ENCODE measurements at places on chromosomes 6 and 20.

- no peak for DNase-seq
Measured at GRCh38 chr6:45857827-45858226, 157.8 kb downstream of the CLIC5 start.

GRCh38 chr6:85460921-85461797 lies 11.3 kb downstream of the NT5E start:
- DNase-seq: no peak

DNA sequence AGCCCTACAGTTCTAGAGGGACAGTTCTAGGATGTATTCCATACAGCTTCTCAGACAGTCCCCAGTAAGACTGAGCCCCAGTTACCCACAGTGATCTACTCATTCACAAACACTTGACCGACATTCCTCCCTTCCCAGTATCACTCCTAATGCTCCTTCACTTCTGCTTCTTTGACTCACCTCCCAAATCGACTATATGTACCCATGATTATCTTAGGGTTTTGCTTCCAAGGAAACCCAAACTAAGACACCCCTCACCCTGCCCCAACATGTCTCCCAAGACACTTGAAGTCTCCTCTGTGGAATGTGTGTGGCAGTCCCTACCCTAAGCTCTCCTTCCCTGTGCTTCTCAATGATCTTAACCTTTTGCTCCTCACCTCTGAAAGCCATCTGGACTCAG lies 23.6 kb upstream of the TGM6 start:
- DNase-seq: no peak

GRCh38 chr6:53399027-53399344 lies 50.2 kb upstream of the ELOVL5 start:
- no peak for DNase-seq

- no peak for DNase-seq
Measured at GRCh38 chr6:441126-441920, 49.8 kb downstream of the IRF4 start.

DNA sequence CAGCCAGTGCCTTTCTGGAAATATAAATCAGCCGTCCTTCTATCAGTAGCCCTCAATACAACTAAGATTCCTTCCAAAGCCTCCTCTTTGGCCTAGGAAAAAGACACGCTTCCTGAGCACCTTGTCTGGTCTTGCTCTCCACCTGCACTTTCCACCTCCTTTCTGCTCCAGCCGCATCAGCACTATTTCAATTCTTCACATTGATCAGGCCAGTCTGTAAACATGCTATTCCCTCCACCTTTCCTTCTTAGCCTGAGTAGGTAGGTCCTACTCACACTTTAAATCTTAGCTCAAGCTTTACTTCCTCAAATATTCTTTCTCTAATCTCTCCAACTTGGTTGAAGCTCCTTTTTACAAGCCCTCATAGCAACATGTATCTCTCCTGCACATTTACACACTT lies 11.4 kb downstream of the RANBP9 start:
- no peak for DNase-seq

DNA sequence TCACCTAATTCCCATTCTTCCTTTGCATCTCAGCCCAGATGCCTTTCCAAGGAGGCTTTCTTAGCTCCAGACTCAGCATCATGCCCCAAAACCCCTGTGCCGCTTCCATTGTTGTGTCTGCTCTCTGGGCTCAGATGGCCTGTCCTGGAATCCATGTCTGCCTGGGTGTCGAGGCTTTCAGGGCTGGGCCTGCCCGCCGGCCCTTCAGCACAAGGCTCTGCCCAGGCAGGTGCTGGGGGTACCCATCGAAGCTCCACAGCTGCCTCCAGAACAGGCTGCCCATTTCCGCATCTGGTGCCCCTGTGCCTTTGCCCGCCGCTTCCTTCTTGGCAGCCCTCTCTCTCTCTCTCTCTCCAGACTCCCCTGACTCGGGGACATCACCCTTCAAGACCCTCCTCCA lies 1.2 kb downstream of the CPXM1 start:
- no peak for DNase-seq

DNA sequence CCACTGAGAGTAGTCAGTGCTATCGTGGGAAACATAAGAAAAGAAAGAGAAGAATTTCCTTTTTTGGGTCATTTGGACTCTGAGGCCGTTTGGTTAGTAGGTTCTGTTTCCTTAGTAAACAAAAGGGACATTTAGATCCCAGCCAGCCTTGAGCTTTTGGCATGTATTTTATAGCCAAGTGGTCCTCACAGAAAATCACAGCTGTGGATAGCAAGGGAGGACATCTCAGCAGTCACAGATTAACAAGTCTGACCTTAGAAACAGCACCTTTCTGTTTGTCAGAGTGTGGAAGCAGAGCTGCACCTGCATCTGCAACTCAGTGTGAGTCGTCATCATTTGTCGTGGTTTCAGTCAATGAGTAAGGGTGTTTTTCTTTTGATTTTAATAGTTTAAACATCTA lies 40.5 kb downstream of the FAM120B start:
- DNase-seq: no peak

DNA sequence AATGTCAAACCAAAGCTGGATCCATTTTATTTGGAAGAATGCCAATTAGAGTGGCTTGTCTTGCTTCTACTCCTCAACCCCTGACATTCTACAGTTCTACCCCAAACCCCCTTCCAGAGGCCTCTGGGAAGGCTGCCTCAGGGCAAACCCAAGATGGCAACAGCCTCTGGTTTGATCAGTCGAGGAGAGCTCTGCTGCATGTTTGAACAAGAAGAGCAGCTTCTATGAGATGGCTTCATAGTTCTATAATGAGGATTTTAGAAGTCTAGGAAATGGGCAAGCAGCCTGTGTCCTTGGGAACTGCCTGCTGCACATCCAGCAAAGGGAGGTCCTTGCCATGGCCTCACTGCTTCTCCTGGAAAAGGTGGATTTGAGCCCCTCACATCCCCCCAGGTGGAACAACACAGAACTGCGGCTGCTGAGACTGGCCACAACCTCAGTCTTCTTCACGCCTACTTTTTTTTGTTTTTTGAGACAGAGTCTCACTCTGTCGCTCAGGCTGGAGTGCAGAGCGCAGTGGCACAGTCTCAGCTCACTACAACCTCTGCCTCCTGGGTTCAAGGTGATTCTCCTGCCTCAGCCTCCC lies 37.9 kb downstream of the ZC3H12D start:
- no peak for DNase-seq

DNA sequence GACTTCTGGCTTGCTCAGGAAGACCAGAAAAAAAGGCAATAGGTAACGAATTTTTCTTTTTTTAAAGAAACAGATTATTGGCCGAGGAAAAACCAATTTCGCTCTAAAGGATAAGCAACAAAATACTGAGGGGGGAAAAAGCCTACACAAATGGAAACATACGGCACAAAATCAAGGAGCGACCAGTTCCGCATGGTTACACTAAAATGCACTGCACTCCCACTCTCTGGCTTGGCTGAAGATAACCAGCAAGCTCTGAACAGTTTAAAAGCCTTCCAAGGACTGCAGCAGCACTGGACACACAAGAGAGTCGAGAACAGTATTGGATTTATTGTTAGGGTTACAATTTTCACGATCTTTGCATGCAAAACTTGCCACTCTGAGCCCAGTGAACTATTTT lies 881 bp upstream of the MAP7 start:
- no peak for DNase-seq

- no peak for DNase-seq
Measured at GRCh38 chr6:68427630-68428029, 207.5 kb upstream of the ADGRB3 start.

- no peak for DNase-seq
Measured at GRCh38 chr20:48526936-48527335, 300.9 kb downstream of the PREX1 start.

- DNase-seq: no peak
Measured at GRCh38 chr6:36418558-36418957, 24.1 kb downstream of the PXT1 start.

DNA sequence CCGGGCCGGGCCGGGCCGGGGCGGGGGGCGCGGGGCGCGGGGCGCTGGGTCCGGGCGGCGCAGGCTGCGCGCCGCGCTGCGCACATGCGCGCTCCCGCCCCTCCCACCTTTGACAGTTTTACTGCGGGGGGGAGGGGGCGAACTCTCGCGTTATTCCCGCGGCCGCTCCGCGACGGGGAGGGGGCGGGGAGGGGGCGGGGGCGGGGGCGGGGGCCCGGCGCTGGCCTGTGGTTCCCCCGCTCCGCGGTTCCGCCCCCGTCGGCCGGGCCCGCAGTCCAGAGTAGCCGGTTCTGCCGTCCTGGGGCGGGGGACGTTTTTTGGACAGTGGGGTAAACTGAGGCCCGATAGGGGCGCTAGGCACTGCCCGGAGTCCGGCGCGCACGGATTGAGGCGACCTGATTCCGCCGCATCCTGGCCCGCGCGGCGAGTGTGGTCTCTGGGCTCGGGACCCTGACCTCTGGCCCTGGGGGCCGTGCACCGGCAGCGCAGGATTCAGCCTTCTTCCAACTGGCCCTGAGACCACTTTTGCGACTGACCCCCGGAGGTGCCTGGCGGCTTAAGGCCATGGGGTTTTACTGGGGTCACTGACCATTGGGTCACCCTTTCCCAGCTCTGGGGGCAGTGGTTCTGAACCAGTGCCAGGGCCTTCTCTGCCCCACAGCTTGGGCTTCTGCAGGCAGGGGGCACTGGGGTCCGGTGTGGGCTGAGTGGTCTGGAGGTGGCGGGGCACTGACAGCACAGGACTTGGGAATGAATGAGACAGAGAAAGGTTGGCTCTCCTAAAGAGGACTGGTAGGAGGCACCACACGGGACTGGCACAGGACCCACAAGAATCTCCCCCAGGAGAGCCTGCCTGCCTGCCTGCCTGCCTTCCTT lies at the start of gene ZNF512B:
Gene ZNF512B, minus strand, starts transcription at position 93 of the 876 bp plus-strand sequence. CDS start 1,980 bp downstream, outside the sequence.
- no peak for DNase-seq

- peak; percentile 89 for DNase-seq
Measured at GRCh38 chr20:59645761-59646171, 41.4 kb downstream of the PHACTR3 start.

DNA sequence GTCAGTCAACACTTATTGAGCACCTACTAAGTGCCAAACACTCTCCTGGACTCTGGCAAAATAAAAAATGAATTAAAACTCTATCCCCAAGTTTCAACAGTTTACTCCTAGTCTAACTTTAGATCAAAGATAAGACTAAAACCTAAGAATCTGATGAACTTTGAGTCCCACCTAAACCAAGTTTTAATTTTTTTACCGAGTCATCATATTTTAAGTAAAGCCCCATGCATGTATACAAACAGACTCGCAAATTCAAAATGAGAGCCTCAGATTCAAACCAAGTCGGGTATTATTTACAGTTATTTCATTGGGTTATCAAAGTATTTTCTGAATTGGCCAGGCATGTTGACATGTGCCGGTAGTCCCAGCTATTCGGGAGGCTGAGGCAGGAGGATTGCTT lies 28.2 kb downstream of the BNIP5 start:
- DNase-seq: no peak

DNA sequence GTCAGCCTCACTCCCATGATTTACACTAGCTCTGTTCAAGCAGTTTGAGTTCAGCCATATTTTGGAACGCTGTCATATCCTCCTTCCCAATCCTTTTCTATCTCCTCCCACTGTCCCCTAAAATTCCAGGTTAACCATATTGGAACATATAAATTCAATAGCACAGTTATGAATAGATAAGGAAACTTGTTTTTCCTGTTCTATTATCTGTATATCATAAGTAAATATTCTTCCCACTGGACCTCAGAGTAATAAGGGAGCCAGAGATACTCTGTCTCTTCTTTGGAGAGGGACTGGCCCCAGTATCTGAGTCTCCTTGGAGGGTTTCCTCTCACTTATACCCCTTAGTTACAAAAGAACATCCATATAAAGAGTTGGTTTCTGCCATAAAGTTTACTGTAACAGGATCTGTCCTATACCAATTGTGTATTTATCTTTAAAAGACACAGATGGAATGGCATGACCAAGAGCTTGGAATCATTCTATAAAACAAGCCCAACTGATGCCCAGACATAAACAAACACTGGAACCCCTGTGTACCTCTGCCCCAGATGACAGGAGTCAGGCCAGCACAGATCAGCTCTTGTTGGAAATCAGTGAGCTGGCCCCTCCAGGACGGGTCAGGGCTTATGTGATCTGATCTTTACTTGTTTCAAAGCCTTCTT lies 67.1 kb downstream of the EPB41L2 start:
- no peak for DNase-seq

GRCh38 chr6:6635291-6635690 lies 46.8 kb downstream of the LY86 start:
- DNase-seq: no peak

DNA sequence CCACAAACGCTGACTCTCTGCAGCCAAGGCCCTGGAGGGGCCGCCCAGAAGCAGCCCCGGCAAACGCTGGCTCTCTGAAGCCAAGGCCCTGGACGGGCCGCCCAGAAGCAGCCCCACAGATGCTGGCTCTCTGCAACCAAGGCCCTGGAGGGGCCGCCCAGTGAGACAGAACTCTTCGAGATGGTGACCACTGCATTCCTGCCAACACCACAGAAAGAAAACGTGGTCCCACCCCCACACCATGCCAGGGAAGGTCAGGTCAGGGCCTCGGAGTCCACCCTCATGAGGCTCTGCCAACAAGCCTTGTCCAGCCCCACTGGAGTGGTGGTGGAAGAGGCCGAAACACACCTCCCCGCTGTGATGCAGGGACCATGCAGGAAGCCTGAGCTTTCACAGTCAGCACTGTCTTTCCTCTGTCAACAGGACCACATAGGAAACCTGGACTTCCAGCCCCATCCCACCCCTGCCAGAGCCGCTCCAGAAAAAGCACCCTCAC lies 97.5 kb downstream of the DLL1 start:
- DNase-seq: no peak

DNA sequence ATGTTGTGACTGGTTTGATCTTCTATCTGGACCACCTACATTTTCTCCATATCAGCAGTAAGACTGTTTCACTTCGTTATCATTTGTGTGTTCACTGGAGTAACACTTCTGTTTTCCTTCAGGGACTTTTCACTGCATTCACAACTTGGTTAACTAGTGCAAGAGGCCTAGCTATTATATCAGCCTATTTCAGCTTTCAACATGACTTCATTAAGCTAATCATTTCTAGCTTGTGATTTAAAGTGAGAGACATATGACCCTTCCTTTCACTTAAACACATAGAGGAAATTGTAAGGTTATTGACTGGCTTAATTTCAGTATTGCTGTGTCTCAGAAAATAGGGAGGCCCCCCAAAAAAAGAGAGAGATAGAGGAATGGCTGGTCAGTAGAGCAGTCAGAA lies 622.8 kb upstream of the NRSN1 start:
- DNase-seq: no peak

DNA sequence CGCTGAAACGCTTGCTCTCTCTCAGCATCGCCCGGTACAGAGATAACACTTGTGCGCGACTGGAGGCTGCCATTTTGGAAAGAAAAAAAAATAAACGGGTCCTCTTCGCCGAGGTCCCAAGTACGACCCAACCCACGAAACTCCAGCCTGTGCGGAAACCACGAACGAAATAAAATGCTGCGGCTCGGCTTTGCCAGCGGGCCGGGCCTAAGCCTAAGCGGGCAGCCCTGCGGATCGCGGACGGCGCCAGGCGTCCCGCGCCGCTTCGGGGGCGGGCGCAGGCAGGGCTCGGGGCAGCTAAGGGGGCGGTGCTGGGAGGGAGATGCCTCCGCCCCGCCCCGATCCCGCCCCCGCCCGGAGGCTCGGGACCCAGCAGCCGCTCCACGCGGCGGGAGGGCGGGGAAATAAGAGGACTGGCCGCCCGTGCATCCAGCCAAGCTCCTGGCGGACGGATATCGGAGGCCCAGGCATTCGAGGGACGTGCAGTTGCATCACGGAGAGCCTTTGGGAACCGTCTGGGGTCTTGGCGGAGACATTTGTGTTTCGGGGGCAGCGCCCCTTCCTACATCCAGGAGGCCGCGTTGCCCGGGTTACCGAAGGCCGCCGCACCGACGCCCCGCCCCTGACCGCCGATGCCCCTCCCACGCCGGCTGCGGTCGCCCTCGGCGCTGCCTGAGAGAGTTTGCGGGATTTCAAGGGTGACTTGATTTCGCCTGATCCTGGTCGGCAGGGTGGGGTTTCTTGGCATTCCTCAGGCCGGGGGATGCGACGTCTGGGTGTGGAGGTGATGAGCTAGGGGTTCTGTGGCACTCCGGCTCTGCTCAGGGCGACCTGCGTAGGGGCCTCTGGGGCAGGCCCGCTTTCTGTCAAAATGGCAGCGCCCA lies at the start of the genes FARS2 and LYRM4:
Gene FARS2, plus strand, starts transcription at position 853 of the 884 bp plus-strand sequence.
Gene LYRM4, minus strand, starts transcription at position 290 of the 884 bp plus-strand sequence. Its CDS starts 217 bp downstream, at position 73.
- peak; percentile 94 for DNase-seq

Data from hippocampal formation (tissue), 2 donors.